ENCODE measurements at places on chromosomes 3 and 15.

GRCh38 chr3:115835946-115836345, 212.6 kb downstream of the GAP43 start:
- DNase-seq: no peak

- DNase-seq: no peak
Observed at GRCh38 chr3:183540501-183541234, 14.8 kb downstream of the KLHL6 start.

DNA sequence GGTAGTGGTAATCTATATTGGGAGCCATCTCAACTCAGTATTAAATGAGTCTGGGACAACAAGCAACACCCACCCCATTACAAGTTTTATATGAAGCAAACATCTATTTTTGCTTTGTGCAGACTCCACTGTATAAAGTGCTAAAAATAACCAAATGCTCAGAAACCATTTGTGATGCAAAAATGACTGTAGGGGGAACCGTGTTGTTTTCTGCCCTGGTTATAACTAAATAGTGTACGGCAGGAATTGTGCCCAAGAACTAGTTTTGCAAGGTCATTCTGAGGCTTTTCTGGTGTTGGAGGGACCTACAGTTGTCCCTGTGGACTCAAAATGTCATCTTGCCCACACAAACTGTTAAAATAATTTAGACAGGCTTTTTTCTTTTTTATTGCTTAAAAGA, 88.3 kb downstream of the ITPR1 start:
- DNase-seq: no peak

DNA sequence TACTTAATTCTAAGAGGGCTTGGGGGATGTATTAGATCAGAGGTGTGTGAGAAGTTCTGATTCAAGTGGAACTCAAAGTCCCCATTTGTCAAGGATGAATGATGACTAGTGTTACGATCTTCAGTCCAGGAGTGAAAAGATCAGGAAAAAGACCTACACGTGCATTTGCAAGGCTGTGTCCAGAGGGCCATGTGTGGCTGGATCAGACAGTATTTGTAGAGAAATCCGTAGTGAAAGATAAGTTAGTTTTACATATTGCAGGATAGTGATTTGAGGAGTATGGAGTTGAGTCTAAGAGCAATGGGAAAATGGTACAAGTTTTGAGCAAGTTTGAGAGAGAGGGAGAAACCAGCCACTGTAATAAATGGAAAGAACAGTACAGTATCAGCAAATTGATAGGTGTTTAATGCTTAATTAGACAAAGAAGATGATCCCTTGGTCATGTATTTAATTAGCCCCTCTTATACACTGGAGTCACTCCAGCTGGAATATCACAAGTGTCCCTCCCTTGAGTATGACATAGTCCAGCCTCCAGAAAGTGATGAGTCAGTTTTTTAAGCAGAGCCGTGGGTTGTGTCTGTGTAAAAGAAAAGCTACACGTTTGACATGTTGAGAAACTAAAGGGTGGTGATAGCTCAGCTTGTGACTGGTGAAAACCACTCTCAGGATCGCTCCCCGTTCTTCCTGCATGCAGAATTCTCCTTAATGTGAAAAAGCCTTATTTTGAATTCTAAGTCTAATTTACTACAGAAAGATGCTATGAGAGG, 348.8 kb downstream of the ROBO1 start:
- DNase-seq: no peak

DNA sequence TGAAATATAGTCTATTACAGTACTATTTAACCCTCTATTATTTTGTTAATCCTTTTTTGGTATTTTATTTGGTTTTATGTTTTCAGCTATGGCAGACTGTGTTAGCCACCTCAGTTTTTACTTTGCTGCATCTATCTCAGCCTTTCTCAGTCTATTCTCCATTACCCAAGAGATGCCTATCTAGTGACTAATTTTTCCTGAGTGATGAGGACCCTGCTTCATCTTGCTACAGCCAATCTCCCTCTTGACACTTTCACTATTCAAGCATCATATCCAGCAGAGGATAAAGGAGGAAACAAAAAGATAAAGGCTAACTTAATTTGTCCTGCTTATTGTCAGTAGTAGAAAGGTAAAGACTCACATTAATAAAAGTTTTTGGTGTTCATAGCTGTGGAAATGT, 141.8 kb upstream of the NECTIN3 start:
- DNase-seq: no peak

DNA sequence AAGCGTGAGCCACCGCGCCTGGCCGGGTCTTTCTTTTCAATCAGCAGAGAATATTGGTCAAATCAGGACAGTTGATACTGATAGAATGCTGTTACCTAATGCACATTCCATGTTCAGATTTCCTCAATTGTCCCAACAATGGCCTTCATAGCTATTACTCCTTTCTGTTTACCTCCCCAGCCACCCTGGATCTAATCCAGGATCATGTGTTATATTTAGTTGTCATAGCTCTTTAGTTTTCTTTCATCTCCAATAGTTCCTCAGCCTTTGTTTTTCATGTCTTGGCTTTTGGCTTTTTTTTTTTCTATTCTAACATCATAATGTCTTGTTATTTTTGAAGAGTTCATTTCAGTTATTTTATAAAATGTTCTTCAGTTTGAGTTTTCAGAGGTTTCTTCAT, 14.6 kb downstream of the USP3 start:
- no peak for DNase-seq

DNA sequence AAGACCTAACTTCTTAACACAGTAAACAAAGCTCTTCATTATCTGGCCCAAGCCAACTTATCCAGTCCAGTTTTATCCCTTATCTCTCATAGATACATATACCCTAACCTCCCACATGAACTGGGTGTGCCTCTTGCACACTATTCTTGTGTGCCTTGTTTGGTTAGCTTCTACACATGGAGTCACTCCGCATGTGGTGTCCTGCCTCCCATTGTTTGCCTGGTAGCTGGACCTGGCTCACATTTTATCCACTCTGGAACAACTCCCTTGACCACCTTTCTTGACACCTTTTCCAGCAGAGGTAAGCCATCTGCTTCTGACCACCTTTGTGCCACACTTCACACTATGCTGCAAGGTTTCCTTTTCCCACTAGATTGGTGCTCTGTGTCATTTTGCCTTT, 15.2 kb downstream of the TIPARP start:
- no peak for DNase-seq

DNA sequence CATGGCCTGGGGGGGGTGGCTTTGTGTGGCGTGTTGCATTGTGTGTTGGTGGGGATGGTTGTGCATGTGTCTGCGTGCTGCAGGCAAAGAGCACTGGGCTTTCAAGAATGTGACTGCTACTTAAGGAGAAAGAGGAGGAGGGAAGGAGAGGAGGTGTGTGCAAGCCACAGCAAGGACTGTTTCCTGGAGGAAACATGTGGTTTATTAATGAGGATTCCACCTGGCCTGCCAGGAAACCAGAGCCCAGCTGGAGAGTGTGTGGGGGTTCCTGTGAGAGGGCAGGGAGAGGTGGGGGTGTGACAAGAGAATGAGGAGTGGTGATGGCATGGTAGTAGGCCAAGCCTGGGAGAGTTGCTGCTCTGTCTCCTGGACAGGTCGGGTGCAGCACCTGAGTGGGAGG, 258.1 kb upstream of the ROPN1 start:
- no peak for DNase-seq

DNA sequence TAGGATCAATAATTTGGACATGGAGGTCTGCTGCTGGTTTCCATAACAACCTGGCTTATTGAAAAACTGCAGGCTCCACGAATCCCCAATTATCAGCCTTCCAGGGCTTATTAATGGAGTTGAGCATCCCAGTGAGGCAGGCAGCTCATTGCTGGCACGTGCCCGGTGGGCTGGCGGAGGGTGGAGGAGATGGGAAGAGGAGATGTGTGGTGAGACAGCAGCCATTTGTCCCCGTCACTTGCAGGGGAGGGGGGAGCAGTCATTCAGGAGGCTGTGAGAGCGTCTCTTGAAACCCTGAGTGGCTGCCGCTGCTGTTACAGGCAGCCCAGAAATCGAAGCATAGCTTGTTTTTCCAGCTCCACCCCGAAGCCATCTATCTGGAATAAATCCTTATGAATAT, 70.6 kb downstream of the GAP43 start:
- peak; percentile 7 for DNase-seq

GRCh38 chr3:47250309-47251060, 32.1 kb downstream of the KIF9 start:
- DNase-seq: no peak

DNA sequence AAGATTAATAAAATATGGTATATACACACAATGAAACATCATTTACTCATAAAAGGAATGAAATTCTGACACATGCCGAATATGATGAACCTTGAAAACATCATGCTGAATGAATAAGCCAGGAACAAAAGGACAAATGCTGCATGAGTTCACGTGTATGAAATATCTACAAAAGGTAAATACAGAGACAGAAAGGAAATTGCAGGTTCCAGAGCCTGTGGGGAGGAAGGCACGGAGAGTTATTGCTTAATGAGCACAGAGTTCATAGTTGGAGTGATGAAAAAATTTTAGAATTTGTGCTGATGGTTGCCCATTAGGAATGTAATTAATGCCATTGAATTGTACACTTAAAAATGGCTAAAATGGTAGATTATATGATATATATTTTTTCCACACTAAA, 49.5 kb downstream of the OCA2 start:
- DNase-seq: no peak

DNA sequence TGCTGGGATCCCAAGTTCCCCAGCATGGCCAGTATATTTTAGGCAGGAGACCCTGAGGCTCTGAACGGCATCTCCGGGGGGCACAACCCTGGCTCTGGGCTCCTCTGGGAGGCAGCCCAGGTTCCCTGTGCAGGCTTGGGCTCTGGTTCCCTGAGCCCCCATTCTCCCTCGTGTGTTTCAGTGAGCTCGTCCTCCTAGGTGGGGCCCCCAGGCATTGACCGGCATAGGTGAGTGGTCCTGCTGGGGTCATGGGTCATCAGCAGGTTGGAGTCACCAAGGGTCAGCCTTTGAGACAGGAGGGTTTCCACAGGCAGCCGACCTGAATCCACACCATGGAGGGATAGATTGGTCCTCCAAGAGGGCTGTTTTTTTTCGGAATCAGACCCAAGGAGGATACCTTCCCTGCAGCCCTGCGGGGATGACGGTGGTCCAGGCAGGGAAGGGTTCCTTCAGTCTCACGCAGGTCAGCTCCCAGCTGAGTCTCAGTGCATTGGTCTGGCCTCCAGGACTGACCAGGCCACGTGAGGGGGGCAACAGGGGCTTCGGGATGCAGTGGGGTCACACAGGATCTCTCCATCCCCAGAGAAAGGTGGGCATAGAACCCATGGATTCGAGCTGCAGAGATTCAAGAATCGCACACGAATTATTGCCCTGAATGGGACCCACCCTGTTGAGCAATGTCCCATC, 226.0 kb downstream of the SNRPN start:
- no peak for DNase-seq

- no peak for DNase-seq
Observed at GRCh38 chr3:53808496-53808895, 37.7 kb downstream of the CHDH start.

- DNase-seq: no peak
Observed at GRCh38 chr3:72418244-72418643, 430.0 kb downstream of the SHQ1 start.

DNA sequence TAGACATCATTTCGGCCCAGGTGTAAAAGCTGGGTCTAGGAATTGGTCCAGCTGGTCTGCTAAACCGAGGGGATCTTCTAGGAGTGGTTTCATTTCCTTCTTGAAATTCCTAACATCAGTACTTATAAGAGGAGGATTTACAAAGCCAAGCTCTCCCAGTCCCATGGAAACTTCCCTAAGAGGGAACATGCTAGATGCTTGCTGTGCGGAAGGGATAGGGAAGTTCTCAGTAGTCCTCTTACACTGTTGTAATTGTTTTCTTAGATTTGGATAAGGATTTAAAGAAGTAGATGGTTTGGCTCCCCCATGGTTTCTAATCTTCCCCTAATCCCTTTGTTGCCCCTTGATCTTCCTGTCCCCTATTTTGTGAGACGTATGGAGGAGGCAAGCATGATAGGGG, 89.7 kb upstream of the XCR1 start:
- no peak for DNase-seq

GRCh38 chr3:144771381-144771870, 799.8 kb downstream of the DIPK2A start:
- no peak for DNase-seq

GRCh38 chr3:131454501-131454900, 48.3 kb downstream of the MRPL3 start:
- no peak for DNase-seq

GRCh38 chr15:74036271-74037170, 42.0 kb downstream of the PML start:
- no peak for DNase-seq

- DNase-seq: no peak
Observed at GRCh38 chr3:129605203-129605921, 1.1 kb downstream of the PLXND1 start.

GRCh38 chr3:4852780-4853748, 126.2 kb upstream of the BHLHE40 start:
- no peak for DNase-seq

DNA sequence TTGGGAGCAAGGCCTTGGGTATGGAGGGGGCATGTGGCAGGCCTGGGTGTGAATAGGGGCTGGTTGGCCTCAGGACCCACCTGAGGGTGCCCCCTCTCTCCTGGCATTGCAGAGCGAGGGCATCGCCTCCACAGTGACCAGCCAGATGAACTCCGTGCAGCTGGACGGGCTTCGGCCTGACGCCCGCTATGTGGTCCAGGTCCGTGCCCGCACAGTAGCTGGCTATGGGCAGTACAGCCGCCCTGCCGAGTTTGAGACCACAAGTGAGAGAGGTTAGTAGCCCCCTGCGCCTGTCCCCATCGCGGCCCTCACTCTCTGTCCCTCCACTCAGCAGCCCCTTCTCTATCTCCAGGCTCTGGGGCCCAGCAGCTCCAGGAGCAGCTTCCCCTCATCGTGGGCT, 16.0 kb downstream of the EPHB3 start:
- no peak for DNase-seq

- no peak for DNase-seq
Observed at GRCh38 chr15:46383978-46384377, 749.1 kb downstream of the SQOR start.

DNA sequence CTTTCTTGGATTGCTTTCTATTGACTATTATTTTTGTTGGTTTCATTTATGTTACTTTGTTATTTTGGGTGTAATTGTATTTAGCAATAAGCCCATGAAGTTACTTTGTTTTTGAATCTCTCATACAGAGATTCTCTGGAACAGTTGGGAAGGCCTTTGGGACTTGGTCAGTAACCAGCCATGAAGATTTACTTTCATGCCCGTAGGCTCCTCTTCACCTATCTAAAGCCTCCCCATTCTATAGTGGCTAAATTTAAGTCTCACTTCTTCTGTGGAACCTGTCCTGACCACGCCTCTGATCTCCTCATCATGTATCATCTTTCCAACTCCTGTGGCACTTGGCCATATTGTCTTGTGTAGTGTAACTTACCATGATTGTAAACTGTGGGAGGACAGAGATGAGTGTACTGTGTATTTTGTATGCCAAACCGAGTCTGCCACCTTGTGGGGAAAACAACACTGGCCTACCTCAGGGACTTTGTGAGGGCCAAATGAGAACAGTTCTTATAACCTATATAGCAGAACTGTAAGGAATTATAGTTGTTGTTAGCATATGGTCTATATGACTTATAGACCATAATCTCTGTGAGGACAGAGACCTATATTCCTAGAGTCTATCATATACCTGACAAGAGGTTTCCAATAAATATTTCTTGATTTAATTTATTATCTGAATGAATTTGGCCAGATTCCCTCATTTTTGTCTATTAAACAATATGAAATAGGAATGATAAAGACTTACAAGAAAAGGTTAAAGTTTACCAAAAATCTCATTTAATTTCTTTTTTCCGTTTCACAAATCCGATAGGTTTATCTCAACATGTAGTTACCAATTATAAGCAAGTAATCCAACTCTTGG, 75.0 kb downstream of the STARD9 start:
- peak; percentile 28 for DNase-seq

Data from nucleus accumbens (tissue), 56 donors.